ENCODE measurements at places on chromosomes 6 and 20.
A peak's percentile ranks its signal among the peaks of the same experiment; 100 is the strongest.

GRCh38 chr20:11682285-11682684 lies 235.4 kb upstream of the BTBD3 start:
- DNase-seq, result no peak

DNA sequence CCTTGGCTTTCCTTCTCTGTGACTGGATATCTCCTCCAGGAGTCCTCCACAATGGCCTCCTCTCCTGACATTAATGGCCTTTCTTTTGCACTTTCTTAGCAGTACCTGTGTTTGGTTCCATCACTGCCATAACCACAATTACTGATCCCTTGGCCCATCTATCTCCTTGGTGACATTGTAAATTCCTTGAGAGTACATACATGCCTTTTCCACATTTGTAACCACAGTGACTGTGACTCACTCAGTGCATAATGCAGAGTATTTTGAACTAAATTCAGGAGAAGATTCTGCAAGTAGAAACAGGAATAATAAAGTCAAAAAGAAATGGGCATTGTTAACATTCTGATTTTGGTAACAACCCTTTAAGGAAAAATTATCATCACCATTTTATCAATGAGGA lies 197.2 kb upstream of the SOX4 start:
- peak; percentile 88 for DNase-seq

DNA sequence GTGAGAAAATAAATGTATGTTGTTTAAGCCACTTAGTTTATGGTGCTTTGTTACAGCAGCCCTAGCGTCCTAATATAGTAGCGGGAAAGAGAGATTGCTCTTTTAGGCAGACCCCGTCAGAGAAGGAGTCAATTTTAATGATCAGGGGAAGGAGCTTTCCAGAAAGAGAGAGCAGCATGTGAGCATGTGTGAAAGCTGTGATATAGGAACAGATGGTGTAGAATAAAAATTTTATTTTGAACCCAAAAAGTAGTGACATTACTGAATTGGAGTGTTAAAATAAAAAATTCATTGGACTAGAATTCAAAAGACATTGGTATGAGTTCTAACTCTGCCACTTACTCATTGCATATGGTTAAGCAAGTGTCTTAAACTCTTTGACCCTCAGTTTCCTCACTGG lies 119.8 kb downstream of the PDE7B start:
- no peak for DNase-seq

- no peak for DNase-seq
Observed at GRCh38 chr6:113805173-113805790, 51.9 kb upstream of the MARCKS start.

DNA sequence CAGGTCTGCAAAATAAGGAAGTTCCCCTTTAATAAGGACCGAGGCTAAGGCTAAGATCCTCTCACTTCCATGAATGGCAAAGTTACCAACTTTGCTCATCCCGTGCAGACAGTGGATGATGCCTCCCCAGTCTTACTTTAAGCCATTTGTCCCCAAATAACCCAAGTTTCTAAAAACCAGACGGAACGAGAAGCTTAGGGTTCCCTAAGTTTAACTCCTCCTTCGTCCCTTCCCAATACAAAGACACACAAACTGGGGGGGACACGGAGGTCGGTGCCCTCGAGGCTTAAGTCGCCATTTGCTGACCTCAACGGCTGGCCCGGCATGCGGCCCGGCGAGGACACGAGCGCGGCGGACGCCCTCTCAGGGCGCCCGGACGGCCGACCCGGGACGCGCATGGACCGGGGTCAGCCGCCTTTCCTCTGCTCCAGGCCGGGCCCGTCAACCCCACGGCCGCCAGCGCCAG lies 527 bp downstream of the FBXO30 start:
- peak; percentile 29 for DNase-seq

GRCh38 chr6:112398686-112399085 lies 51.6 kb downstream of the RFPL4B start:
- no peak for DNase-seq

- DNase-seq, result no peak
Observed at GRCh38 chr20:59958123-59958522, at the start of gene CDH26. Gene CDH26 (plus strand): TSS chr20:59958423. CDS start chr20:59958727, 304 bp downstream.

- peak; percentile 81 for DNase-seq
Observed at GRCh38 chr6:27168586-27169443, 78.7 kb upstream of the PRSS16 start.

DNA sequence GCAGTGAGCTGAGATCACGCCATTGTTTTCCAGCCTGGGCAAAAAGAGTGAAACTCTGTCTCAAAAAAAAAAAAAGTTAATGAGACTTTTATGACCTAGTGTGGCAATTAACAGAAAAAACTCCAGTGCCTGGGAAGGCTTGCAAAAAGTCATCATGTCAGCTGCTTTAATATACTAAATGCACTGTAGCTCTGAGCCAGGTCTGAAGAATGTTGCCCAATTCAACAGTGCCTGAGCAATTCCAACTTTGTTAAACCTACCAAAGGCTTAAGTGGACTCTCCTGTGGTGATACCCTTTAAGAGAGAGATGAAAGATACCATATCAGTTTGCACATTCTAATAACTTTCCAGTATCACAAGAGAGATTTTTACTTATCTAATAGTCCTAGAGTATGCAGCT lies 6.5 kb upstream of the ROS1 start:
- no peak for DNase-seq

DNA sequence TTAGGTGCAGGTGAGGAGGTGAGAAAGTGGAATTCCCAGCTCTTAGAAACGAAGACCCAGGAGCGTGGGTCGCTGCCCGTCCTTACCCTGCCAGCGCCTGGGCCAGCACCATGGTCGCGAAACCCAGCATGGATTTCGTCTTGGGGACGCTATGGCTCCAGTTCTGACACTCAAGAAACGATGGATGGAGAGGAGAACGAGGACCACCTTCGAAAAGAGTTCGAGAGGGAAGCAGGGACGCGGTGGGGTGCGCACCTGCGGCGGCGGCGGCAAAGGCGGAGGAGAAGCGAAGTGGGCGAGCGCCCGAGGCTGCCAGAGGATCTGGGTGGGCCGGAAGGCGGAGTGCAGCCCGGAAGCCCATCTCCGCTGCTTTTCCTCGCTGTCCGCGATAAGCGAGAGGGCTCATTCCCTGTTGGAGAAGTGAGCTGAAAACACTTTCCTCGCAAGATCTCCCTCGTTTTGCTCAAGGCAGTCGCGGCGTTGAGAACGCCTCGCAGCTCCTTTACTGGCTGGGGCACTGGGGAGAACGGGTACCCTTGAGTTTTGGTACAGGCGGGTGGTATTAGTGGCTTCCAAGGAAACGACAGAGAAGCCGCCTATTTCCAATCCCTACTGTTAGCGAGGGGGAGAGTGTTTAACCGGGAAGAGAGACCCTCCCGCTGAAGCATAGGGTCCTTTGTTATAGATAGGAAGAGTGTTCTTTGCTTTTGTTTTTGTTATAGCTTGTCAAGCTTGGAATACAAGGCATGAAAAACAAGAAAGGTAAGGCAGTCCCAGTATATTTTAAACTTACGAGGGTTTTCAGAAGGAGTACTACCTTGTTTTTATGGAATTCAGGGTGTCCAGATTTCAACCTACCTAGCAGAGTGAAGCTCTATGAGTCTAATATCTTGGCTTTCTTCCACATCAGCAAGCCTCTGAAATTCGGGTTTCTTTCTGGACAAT lies 109.5 kb downstream of the TRIM27 start:
- DNase-seq, result no peak

DNA sequence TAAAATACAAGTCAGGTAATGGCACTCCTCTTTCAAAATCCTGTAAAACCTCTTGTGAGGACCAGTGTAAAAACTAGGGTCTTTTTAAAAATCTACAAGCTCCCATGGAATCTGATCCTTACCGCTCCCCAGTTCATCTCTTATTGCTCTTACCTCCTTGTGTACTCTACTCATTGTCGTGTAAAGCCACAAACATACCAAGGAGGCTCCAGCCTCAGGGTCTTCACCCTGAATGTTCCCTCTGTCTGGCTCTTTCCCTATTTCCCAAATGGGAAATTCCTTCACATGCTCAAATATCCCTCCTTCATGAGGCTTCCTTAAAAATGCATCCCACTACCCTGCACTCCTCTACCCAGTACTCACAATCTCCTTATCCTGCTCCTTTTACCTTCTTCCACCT lies 67.1 kb downstream of the TASP1 start:
- DNase-seq, result no peak

- no peak for DNase-seq
Observed at GRCh38 chr6:144681334-144681733, 396.2 kb downstream of the UTRN start.

GRCh38 chr6:169168302-169168630 lies 85.4 kb downstream of the THBS2 start:
- DNase-seq, result no peak

DNA sequence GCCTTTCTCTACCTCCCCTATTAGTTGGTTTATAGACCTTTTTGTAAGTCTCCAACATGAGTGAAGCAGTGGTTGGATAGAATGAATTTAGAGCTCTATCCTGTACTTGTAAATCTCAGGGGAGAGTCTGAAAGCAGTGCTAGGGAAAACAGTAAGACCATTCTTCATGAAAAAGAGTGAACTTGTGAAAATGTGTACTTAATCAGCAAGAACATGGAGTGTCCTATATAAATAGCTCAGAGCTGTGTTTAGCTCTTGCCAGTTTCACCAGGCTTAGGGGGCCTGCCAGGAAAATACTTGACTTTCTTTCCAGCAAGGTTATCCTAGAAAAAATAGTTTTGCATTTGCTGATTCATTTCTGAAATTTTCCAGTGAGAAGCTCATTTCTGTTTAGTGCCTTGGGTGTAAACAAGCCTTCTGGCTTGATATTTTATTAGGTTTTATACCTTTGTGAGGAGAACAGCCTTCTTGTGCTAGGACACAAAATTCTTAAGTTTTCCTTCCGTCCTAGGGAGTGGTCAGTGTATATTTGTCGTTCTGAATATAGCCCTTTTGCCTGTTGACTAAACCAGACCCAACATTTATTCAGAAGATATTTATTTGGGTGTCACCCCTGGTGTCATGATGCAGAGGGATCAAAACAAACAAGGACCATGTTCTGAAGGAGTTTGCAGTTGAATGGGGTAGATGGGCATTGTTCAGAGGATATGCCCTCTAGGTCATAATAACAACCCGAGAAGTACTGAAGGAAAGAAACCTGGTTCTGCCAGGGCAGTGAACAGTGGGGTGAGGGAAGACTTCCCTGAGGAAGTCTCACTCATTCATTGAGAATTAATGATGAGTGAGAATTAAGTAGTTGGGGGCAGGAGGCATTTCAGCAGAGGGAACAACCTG lies 7.6 kb downstream of the ARFGEF2 start:
- DNase-seq, result peak; percentile 45

GRCh38 chr20:64136004-64136710 lies 28.1 kb upstream of the MYT1 start:
- DNase-seq, result no peak

DNA sequence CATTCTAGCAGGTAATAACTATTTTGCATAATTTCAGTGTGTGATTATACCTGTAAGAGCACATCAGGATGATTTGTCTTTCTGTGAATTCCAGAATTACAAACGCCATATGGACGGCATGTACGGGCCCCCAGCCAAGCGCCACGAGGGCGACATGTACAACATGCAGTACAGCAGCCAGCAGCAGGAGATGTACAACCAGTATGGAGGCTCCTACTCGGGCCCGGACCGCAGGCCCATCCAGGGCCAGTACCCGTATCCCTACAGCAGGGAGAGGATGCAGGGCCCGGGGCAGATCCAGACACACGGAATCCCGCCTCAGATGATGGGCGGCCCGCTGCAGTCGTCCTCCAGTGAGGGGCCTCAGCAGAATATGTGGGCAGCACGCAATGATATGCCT lies 122.7 kb downstream of the TMEM242 start:
- no peak for DNase-seq

- DNase-seq, result no peak
Observed at GRCh38 chr6:160116411-160116810, 5.2 kb upstream of the SLC22A1 start.

GRCh38 chr6:157080986-157081391 lies 242.3 kb downstream of the TMEM242 start:
- no peak for DNase-seq

- peak; percentile 38 for DNase-seq
Observed at GRCh38 chr6:17280552-17281090, 540 bp upstream of the RBM24 start.

DNA sequence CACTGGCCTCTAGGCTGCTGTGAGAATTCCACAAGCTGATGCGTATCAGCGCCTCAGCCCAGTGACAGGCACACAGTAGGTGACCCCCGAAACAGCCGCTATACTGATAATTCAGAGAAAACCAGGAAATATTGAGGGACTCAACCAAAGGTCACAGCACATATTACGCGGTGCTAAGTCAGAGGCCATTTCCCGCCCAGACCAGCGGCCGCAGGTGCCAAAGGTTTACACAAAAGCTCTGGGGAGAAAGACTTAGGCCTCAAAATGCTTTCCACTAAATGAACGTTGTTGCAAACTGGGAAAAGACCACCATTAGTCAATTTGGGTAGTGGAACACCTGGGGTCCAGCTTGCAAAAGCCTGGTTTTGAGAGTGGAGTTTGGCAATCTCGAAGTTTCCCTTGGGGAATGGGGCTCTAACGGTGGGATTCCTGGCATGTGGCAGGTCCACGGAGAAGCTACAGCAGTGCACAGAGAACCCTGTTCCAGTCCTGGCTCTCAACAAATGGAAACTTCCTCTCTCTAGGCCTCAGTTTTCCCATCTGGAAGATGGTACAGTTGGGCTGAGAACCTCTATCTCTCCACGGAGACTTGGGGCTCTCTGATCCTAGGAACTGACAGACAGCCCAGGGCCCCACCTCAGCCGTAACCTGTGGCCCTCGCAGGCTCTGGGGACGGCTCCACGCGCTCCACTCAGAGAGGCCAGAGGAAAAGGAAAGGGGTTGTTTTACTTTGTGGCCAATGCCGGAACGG lies 4.7 kb downstream of the NOL4L start:
- no peak for DNase-seq

GRCh38 chr6:90216072-90216977 lies 80.3 kb downstream of the BACH2 start:
- peak; percentile 68 for DNase-seq

DNA sequence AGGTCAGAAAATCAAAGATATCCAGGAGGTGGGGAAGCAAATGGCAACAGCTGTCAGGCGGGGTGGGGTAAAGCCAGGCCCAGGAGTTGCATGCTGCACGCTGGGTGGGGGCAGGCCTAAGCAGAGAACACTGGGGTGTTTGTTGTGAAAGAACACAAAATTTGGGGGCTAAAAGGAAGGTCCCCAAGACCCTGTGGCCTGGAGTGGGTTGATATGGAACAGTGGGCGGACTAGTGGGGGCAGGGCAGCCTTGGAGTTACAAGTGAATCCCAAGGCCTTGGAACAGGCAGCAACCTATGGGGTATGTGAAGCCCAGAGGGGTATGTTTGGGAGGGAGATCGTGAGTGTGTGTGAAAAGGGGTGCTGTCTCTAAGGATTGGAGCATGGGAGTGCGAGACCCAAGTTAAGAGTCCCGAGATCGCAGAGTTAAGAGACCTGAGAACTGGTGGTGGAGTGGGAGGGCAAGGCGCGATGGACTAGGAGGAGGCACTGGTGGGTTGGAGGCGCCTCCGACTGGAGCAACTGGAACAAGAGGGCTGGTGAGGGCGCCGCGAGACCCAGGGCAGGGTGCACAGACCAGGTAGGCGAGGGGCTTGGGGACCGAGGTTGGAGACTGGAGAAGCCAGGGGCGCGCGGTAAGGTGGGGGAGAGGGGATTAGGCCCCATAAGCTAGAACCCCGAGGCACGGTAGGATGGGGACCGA lies 658 bp downstream of the CUL7 start:
- DNase-seq, result no peak

GRCh38 chr20:1423625-1424106 lies 30.8 kb upstream of the FKBP1A start:
- DNase-seq, result peak; percentile 36

GRCh38 chr6:88641178-88641903 lies 322.1 kb downstream of the RNGTT start:
- peak; percentile 51 for DNase-seq

All from fibroblast of upper back skin (primary cell).